ENCODE measurements at places on chromosomes 16 and 17.

DNA sequence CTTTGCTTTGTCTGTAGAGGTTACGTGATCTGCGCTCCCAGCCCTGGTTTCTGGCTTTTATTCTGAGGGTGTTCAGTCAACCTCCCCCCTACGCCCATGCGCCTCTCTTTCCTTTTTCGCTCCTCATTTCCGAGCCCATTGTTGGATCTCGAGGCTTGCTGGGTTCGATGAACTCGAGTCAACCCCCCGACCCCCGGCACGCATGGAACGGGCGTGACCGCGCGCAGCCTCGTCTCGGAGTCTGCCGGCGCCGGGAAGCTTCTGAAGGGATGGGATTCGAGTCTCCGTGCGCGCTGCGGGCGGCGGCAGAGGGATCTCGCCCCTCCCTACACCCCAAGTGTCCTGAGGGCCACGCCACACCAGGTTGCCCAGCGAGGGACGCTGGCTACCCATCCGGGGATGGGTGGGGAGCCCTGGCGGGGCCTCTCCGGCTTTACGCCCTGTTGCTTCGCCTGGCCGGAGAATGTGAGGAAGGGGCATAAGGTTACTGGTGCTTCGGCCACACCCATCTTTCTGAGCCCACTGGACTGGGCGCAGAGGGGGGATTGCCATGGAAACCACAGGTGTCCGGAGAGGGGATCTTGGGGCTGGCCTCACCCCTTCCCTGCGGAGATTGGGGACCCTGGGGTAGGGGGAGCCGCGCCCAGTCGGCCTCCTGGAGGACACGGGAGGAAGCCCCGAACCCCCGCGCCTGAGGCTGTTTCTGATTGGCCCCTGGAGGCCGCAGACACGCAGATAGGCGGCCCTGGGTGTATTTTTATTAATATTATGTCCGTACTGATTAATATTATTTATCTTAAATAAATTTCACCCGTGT lies 1.8 kb downstream of the MAPT start:
- DNase-seq, result no peak

GRCh38 chr17:72608436-72608835 lies 484.1 kb downstream of the SLC39A11 start:
- no peak for DNase-seq

DNA sequence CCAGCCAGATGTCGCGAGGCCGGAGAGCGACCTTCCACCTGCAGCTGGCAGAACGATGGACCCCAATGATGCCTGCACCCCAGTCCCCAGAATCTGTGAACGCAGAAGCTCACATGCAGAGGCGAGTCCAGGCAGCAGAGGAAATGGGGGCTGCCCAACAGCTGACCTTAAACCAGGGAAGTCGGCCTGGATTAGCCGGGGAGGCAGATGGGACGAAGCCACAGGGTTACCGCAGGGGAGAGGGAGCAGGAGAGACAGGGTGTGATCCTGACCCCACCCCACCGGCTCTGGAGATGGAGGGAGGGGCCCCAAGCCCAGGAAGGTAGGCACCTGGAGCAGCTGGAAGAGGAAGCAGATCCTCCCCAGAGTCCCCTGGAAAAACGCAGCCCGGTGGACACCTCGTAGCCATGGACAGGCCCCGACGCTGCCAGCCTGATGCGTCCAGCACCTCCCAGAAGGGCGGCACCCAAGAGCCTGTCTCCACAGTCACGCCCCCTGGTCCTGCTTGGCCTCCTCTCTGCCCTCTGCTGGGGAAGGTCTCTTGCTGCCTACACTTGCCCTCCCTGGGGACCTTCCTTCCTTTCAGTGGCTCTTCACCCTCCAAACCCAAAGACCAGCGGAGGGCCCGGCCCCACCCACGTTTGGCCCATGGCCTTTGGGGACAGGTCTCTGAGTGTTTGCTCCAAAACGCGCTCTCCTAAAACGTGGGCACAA lies 37.3 kb downstream of the PIEZO1 start:
- DNase-seq, result no peak

DNA sequence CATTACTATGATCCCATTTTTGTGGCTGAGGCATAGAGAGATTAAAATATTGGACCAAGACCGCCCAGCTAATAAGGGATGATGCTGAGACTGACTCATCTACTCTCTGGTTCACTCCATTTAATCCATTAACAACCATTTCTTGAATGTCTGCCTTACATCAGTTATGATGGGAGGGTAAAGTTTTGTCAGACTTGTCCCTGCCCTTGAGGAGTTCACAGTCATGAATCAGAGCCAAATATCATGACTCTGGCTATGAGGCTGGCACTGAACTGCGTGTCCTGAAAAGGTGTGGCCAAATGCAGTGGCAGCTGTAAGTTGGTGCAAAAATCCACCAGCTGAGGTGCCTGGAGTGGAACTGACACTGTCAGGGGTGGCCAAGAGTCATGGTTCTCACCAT lies 35.0 kb upstream of the MAF start:
- no peak for DNase-seq

GRCh38 chr17:29807520-29808361 lies 122.3 kb downstream of the SSH2 start:
- DNase-seq, result peak; percentile 58

DNA sequence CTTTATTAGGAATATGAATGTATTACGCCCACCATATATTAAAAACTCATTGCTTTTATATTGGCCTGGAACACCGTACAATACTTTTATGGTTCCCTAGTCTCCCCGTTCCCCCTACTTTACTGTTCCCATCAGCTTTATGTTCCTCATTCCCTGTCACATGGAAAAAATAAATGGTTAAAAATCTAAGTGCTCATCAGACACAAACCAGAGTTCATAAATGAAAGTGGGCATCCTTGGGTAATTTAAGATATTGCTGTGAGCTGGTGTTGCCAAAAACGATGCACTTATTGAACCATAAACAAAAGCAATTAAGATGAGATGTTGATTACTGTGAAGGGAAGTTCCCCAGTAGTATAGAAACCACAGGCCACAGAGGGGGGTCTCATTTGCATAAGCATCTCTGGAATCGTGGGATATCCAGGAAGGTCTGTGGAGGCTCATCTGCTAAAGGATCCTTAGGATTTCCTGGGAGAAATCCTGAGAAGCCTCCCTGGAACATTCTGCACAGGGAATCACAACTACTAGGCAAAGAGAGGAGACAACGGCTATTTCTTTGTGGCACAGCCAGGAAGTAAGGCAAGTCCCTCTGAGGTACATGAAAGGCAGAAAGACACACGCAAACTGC lies 591.4 kb upstream of the CDH11 start:
- no peak for DNase-seq

DNA sequence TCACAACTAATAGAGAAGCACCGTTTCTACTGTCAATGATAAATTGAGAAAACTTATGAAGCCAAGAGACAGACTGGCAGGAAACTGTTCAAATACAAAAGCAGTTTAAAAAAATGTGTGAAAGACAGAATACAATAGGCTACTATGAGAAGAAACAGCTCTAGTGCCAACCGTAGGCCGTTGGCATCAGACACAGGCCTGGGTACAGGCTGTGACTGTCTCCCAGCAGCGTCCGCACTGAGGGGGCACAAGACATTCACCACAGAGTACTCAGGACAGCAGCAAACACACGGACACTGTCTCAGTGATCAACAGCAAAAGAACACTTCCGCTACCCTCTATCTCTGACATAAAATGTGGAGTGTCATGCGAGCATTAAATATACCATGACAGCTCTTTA lies 7.8 kb upstream of the C1QBP start:
- DNase-seq, result peak; percentile 93

- DNase-seq, result no peak
Measured at GRCh38 chr17:877630-878029, 95.5 kb downstream of the MRM3 start.

GRCh38 chr17:47223007-47223406 lies 13.9 kb downstream of the MYL4 start:
- no peak for DNase-seq

All from hippocampal formation (tissue), 2 donors.